ENCODE measurements at places on chromosomes 13 and 19.
A peak's percentile ranks its signal among the peaks of the same experiment; 100 is the strongest.

GRCh38 chr13:93480553-93481106 lies 254.0 kb downstream of the GPC6 start:
- no peak for DNase-seq

GRCh38 chr19:3852614-3853254 lies 16.1 kb downstream of the ZFR2 start:
- no peak for DNase-seq

GRCh38 chr13:44280456-44280855 lies 93.2 kb upstream of the SERP2 start:
- DNase-seq = no peak

- no peak for DNase-seq
These were observed 383.4 kb downstream of the IRS2 start for GRCh38 chr13:109403012-109403421.

DNA sequence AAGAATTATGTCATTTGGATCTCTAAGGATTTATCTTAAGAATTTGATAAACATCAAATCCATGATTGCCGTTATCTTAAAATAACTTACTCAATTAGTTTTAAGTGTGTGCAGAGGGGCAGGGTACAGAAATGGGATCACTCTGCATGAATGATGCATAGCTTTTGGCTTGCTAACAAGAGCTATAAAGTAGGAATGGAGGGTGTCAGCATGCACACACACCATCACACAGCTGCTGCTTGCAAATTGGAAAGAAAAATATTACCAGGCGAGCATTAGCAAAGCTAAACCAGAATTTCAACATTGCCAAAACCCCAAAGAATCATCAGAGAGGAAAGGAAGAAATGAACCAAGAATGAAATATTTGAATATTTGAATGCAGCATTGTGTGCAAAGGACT lies 580.6 kb downstream of the LMO7 start:
- no peak for DNase-seq

GRCh38 chr13:43390619-43391018 lies 367.2 kb downstream of the DNAJC15 start:
- DNase-seq = no peak

DNA sequence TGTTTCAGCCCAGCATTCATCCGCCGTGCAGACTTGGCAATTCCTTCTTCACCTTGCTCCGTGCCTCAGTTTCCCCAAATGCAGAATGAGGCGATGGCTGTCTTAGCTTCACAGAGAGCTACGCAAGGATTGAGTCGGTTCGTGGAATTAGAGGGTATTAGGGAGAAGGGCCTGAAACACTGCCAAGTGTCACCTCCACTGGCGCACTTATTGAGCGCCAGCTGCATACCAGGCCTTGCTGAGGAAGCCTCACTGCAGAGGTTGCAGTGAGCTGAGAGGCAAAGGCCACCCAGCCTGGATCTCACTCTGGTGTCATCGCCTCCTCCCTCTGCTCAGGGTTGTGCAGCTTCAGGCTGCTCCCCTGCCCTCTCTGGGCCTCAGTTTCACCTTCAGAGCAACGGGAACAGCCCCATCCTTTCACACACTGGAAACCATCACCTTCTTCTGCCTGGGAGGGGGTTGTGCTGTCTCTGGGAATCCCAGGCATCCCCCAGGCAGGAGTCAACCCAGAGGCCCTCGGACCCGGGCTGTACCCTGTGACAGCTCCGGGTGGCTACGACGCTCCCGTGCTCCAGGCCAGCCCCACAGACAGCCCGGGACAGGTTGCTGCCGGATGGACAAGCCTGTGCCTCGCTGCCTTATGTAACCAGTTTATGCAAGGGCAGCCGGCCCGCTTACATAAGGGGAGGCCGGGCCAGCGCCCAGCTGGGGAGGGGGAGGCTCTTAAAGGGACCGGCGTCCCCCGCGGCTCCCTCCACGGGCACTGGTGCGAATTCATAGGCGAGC lies 31.9 kb downstream of the NFIC start:
- DNase-seq = peak; percentile 81

GRCh38 chr19:50202386-50202785 lies 1.0 kb upstream of the MYH14 start:
- DNase-seq = no peak

GRCh38 chr13:49958321-49958720 lies 22.2 kb upstream of the SPRYD7 start:
- DNase-seq = no peak

- DNase-seq = no peak
These were observed 223.7 kb upstream of the TSHZ3 start for GRCh38 chr19:31572976-31573298.

DNA sequence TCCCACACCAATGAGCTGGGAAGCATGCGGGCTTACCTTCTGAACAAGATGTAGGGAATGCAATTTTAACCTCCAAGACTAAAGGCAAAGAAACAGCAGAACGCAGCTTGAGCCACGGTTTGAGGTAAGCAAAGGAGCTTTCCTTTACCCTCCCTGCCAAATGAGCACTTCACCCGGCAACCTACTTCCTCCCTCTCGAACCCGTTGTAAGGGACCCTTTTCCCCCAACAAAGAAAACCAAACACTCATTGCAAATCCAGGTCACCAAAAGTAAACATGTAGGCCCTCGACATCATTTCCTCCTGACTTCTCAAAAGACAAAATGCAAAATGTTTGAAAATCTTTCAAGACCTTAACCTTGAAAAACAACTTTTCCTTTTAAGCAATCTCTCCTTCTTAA lies 65.3 kb downstream of the ABCC4 start:
- no peak for DNase-seq

DNA sequence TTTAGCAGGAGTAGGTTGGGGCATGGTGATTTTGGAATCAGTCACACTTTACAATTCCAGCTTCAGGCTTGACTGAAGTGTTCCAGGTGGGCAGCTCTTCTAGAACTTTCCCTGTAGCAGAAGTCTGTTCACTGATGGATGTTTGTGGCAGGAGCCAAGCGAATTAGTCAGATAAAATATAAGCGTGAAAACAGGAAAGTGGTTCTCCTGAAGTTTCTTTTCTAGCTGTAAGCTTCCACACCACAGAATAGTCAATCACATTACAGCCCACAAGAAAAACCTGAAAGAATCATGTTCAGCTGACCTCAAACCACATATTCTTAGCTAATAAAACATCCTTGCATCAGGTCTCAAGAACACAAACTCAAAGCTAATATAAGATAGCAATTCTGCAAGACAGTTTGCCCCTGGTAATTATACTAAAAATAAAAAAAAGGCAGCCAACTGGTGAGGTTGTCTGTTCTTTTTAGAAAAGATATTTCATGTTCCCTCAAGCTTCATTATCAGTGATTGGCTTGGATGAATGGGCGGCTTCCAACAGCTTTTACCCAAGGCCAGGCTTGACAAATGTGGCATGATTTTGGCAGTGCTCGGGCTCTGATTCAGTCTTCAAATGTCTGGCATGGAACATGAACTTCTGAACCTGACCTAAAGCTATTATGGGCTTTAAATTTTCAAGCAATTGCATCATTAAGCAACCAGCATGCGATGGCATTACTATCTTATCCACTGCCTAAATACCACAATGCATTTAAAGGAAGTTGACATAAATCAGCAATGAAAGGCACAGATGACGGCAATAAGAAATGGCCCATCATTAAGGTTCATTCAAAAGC lies 136.8 kb downstream of the DCLK1 start:
- DNase-seq = no peak

GRCh38 chr19:370641-371330 lies 26.2 kb upstream of the MIER2 start:
- no peak for DNase-seq

DNA sequence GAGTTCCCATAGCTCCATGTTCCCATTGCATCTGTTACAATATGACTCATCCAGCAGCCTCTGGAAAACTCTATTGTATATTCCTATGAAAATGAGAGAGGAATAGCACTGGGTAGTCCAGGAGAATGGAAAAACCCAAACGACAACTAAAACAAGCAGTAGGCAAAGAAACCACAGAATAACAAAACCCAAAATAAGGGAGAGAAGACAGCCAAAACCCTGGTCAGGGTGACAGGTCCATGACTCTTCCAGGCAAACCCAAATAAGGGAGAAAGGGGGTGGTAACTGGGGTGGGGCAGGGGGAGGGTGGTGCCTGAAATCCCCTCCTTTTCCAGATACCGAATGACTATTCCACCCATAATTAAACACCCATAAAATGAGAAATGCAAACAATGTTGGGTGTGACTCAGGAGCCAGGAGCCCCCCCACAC lies 4.0 kb upstream of the ZNF8 start:
- DNase-seq = no peak

DNA sequence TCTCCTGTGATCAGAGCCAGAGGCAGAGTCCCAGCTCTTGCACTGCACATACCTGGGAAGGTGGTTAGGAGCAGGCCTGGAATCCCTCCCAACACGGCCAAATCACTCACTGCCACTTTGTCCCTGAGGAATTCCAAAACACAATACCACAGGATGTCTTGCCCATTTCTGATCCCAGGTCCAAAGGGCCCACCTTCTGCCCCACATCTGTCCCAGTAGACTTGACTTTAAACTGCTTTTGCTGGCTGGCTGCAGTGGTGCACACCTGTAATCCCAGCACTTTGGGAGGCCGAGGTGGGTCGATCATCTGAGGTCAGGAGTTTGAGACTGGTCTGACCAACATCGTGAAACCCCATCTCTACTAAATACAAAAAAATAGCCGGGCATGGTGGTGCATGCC lies 18.9 kb downstream of the ZNF536 start:
- no peak for DNase-seq

- DNase-seq = no peak
These were observed 65.5 kb downstream of the RASA3 start for GRCh38 chr13:114066956-114067355.

GRCh38 chr13:37484056-37484455 lies 114.5 kb downstream of the POSTN start:
- no peak for DNase-seq

DNA sequence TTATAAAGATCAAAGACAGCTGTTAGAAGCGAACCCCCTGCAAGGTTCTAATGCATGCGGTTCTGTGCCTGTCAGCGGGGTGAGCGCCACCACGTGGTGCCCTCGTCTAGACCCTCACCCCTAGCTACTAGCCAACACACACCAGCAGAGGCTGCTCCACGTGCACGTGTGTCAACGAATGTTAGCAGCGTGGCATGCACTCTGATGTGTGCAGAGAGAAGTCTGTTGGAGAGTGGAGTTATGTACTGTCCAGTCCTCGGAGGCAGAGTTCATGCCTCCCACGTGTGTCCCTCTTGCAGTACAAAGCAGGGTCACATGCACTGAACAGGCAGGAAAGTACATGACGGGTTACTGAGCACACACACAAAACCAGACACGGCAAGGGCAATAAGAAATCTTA lies 75.0 kb upstream of the SLC15A1 start:
- no peak for DNase-seq

- no peak for DNase-seq
These were observed 246.9 kb downstream of the LIG4 start for GRCh38 chr13:107968470-107968869.

DNA sequence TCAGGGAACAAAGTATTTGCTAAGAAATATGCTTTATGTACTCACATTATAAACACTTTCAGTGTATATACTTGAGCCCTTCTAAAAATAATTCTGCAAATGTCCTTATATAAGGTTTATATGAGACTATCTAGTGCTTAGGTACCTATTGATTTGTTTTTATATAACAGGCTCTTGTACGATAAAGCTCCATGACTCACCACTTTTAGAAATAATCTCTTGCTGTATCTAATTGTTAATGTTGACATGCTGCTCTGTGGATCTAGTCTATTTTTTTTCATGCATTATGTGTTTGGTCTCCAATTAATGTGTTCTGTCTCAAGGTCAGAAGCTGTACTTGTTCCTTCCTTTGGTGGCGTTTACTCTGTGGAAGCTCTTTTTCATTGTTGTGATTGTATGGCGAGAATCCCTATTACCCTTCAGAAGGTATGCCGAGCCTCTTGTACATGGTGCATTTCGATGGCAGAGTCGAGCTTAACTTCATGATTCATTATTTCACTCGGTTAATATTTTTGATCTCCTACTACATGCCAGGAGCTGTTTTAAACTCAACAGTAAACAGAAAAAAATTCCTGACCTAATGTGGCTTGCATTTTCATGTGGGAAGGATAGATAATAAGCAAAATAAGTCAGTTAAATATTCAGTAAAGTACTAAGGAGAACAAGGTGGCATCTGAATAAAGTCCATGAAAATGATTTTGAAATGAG lies 361.6 kb downstream of the COG6 start:
- no peak for DNase-seq

DNA sequence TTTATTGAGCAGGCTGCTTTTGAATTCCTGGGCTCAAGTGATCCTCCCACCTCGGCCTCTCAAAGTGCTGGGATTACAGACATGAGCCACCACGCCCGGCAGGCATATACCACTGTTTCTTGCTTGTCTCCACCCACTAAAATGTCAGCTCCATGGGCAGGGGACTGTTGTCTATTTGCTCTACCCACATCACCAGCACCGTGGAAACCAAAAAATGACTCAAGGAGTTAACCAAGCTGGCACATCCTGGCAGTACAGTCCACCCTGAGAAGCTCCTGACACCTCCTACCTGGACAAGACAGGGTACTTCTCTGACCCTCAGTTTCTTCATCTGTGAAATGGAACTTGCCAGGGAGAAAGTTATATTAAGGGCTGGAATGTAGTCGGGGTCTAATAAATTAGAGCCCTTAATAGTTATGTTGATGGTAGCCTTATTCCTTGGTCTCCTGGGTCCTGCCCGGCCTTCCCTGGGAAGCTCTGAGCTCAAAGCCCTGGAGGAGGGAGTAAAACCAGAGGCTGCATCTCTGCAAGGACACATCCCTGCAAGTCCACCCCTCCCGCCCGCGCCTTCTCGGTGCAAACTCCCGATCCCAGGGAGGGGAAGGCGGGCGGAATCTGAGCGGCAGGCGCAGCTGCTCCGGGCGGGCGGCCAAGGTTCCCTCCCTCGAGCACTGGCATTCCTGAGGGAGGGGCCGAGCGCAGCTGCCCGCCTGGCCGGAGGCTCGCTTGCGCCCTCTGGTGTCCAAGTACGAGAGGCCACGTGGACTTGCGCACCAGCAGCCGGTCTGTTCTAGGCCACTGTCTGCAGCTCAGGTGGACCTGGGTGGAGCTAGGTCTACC lies 14.1 kb downstream of the RDH8 start:
- peak; percentile 91 for DNase-seq

DNA sequence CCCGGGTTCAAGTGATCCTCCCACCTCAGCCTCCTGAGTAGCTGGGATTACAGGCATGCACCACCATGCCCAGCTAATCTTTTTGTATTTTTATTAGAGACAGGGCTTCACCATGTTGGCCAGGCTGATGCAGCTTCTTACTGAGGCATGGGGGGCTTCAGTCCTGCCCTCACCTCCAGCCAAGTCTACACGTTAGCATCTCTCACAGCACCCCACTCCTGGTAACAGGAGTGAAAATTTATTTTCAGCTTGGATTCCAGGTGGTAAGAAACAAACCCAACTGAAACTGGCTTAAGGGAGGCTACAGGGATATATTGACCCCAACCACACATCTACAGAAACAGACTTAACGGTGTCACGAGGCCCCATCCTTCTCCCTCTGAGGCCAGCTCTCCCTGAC lies 10.6 kb downstream of the NKPD1 start:
- no peak for DNase-seq
